Dermis blood vessel endothelial cell (primary cell): ENCODE measurements at places on chromosomes 11 and 22. TPM values are rescaled to one million over a fixed set of nuclear protein-coding genes. Genes with fewer than 3 reads are reported as not detected.

DNA sequence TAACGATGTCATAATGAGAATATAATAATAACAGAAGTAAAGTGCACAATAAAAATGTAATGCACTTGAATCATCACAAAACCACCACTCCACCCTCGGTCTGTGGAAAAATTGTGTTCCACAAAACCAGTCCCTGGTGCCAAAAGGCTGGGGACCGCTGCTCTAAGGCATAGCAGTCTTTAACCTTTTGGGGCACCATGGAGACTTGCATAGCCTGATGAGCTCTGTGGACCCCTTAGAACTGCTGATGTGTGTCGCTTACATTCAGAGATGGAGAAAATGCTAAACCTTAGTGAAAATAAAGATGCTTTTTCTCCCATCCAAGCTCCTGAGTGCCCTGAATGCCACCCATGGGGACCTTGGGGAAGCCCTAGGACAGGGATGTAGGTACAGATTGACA, 87.6 kb upstream of the SEPTIN5 start:
- DNase-seq = no peak

GRCh38 chr11:33725496-33725895, 10.7 kb downstream of the CD59 start:
- no peak for DNase-seq

DNA sequence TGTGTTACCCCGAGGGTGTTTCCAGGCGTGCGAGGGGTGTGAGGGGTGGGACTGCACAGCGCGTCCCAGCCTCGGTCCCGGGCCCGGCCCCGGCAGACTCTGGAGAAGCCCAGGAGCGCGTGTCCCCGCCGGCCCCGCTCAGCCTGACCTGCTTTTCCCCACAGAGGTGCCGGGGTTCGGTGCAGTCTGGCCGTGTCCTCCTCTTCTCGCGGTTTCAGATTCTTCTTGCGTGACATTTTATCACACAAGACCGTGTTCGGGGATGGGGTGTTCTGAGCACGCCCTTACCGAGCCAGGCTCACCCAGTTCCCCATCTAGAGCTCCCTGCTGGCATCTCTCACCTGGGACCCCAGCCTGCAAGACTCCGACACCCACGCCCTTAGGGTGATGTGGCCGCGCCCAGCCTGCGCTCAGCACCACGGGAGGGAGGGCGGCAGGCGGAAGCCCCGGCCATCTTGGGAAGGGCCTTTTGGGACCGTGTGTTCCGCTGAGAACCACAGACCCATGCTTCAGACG, 775.6 kb downstream of the BRD1 start:
- no peak for DNase-seq

The MS4A12 gene
- total RNA-seq = not detected in 2 replicates

The SCGB1D2 gene
- total RNA-seq = not detected in 2 replicates

The DMC1 gene
- 0.85 and 1.8 TPM in 2 replicates for total RNA-seq

The TMEM45B gene
- total RNA-seq = 0.51 and 1.7 TPM in 2 replicates

GRCh38 chr11:46009647-46010046, 87.2 kb downstream of the LARGE2 start:
- DNase-seq = no peak

DNA sequence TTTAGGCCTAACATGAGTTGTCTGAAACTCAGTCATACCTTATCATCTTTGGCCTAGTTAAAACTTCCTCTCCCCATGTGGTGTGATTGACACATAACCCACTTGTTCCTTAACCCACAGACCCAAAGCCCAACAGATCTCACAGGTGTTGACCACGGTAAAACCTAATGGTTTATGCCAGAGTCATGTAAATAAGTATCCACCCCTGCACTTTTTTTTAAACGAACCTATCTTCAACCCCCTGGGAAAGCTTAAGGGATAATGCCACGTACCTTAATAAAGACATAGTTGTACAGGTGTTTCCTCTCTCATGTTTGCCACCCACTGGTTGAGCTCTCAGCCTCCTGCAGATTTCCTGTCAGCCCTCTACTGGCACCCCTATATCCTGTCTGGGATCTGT, 709.3 kb upstream of the CCDC179 start:
- peak; percentile 53 for DNase-seq

- DNase-seq = no peak
Measured at GRCh38 chr11:94513091-94513490, 830 bp downstream of the C11orf97 start.

The PLEKHA7 gene
- 4.3 and 6.4 TPM in 2 replicates for total RNA-seq

The SLC22A8 gene
- not detected in 2 replicates for total RNA-seq

DNA sequence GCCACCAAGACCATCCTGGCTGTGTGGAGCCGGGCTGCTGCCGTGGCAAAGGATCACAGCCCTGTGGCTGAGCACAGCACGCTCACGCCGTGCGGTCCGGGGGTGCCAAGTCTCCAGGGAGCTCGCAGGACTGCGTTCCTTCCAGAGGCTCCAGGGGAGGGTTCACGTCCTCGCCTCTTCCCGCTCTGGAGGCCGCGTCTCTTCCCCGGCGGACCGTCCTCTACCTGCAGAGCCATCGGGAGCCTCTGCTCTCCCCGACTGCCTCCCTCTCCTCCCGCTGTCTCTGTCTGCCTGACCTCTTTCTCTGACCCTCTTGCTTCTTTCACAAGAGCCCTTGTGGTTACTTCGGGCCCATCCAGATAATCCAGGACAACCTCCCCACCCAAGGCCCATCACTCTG, 11.4 kb upstream of the MUC5AC start:
- no peak for DNase-seq

DNA sequence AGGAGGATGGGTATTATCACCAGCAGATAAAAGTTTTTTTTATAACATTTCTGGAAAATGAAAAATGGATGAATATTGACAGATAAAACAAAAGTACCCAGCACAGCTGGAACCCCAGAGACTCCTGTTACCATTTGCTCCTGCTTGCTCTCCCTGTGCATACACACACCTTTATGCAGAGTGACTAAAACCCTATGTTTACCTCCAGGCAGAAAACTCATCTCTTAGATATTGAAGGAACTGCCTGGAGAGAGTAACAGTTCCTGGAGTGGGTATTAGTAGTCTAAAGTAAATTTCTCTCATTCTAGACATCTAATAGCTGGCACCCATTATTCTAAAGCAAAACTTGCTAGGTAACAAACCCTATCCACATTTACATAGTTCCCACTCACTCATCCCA, 38.0 kb downstream of the CYP2R1 start:
- no peak for DNase-seq

DNA sequence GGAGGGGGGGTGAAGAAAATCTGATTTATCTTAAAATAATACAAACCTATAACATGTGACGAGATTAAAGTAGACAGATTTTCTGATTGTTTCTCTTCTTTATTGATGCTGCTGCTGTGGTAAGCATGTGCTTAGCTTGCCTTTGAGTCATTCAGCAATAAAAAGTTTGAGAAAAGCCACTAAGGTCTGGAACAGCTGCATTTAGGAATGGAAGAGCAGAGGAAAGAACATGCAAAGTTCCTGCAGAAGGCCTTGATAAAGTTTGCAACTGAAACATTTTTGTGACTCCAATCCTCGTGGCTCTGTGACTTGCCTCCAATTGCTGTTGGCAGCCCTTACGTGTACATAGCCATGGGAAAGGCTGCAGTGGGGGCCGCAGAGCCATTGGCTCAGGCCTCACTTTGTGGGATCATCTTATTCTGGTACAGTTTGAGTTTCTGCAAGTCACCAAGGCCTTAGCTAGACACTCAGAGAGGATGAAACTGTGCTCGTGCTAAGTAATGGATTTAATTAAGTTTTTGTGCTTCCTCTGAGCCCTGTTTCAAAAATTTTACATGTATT, 370.2 kb downstream of the AASDHPPT start:
- DNase-seq = no peak

The TEX54 gene
- not detected in 2 replicates for total RNA-seq

- no peak for DNase-seq
Measured at GRCh38 chr22:39094717-39095389, 2.2 kb upstream of the APOBEC3H start.

DNA sequence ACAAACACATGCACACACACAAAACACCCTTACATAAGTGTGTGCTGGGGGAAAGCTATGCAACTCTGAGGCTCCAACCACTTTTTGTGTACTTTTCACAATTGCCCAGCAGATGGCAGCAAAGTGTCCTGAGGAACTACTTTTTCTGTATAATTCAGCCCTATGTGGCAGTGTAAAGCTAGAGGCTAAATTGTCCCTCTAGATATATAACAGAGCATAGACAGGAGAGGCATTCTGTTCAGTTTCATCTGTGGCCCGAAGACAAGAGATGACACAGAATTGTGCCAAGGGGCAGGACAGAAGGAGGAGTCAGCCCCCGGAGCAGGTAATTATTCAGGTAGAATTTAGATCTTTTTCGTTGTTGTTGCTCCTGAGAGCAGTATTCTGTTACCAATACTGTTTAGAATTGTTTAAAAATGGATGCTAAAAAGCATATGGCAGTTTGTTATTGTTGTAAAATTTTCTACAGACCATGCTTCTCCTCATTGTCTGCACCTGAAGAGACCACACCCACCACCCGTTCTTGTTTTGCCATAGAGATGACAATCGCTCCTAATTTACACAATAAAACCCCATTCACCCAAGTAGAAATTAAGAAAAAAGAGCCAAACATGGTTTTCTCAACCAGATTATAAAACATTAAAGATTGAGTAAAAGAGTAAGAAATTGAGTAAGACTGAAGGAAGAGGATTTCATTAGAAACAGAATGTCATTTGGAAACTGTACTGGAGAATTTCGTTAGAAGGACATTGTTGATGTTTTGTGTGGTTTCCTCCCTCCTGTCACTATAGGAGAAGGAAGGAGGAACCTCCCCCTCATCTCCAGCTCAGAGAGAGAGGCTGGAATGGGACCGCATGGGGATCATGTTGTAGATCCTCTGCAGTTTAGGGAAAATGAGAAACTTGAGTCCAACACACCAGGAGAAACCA, 14.5 kb upstream of the MS4A7 start:
- DNase-seq = peak; percentile 81

GRCh38 chr22:46081036-46081830, 69.1 kb upstream of the PPARA start:
- DNase-seq = peak; percentile 44

- no peak for DNase-seq
Measured at GRCh38 chr11:134522782-134523570, 110.9 kb upstream of the B3GAT1 start.

DNA sequence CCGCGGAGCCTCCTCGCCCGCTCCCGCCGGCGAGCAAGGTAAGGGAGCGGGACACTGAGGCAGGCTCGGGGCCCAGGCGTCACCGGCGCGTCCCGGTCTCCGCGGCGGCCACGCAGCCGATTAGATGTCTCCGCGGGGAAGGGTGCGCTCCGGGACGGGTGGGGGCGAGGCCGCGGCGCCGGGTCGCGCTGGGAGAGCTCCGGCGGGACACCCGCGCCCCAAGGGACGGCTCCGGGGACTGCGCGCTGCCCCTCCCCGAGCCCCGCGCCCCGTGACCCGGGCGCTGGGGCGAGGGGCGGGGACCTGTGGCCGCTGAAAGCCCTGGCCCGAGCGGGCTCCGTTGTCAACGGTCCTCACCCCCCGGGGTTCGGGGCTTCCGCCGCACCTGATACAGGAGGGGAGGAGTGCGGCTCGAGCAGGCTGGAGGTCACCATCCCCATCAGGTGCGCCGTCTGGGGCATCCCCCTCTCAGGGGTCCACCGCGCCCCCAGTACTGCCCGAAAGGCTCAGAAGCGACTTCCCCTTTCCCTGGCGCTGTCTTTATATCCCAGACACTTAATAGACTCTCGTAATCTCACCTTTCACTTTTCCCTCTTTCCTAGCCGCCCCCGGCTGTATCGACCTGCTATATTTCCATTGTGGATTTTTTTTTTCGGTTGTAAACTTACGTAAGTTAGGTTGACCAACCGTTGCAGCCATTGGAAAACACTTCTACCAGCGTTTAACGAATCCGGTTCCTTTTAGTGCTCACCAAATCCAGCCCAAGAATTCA, 573 bp downstream of the PPFIA1 start:
- peak; percentile 50 for DNase-seq

DNA sequence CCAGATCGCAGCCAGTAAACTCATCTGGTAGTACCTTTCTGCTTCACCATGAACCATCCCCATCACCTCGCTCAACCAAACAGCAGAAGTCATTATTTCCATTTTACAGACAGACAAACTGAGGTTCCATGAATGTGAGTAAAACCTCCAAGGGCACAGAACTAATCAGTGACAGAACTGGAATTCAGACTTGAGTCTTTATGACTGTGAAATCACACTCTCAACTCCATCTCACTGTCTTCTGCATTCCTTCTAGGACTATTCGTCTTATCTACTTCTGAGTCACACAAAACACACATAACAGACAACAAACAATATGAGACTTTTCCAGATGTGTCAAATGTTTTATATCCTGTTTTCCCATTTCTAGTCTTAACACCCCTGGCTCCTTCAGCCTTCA, 9.3 kb upstream of the NUP50 start:
- no peak for DNase-seq

GRCh38 chr11:45806072-45806933, 1.4 kb downstream of the SLC35C1 start:
- DNase-seq = no peak

GRCh38 chr11:80822308-80822707, 1381.5 kb upstream of the TENM4 start:
- no peak for DNase-seq

DNA sequence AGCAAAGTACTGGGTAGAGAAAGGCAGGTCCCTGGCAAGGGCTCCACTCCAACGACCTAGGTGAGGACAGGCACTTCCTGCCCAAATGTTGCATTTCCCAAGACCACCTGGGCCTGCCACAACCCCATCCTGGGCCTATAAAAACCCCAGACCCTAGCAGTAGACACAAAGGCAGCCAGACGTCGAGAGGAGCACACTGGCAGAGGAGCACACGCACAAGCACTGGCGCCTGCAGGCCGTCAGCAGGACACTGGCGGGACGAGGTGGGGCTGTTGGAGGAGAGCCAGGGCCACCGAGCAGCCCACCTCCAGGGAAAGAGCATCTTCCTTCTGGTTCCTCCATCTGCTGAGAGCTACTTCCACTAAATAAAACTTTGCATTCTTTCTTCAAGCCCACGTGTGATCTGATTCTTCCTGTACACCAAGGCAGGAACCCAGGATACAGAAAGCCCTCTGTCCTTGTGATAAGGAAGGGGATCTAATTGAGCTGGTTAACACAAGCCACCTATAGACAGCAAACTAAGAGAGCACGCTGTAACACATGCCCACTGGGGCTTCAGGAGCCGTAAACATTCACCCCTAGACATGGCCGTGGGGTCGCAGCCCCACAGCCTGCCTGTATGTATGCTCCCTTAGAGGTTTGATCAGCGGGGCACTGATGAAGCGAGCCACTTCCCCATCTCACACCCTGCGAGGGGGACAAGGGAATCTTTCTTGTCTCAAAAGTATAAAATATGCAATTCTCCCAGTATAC, 89.7 kb upstream of the MTMR2 start:
- no peak for DNase-seq

DNA sequence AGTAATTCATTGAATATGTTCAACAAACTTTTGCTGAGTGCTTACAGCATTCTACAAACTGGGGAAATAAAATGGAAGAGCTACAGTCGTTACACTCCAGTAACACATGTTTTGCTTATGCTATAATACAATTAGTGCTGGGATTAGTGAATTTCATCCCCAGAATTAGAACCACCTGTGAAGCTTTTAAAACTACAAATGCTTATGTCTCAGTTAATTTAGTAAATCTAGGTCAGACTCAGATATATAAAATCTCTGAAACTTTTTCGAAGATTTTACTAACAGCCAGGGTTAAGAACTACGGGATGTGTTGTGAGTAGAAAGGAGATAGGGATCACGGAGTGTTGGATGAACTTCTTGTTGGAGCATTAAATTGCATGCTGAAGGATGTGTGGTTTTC, 33.7 kb upstream of the EED start:
- no peak for DNase-seq
